ENCODE measurements at places on chromosomes 4 and X. TPM values are rescaled to one million over a fixed set of nuclear protein-coding genes. Genes with fewer than 3 reads are reported as not detected.

The TEC gene
- 2.3 TPM for total RNA-seq

The USP17L13 gene
- total RNA-seq, result not detected

The EMD gene
- total RNA-seq, result 147 TPM

The ARX gene
- 0.39 TPM for total RNA-seq

The GSX2 gene
- total RNA-seq, result not detected

The USP51 gene
- total RNA-seq, result 0.57 TPM

The TSR2 gene
- total RNA-seq, result 51.7 TPM

The ARHGEF38 gene
- not detected for total RNA-seq

The MAGEB4 gene
- not detected for total RNA-seq

The P2RY4 gene
- 0.13 TPM for total RNA-seq

The CT45A8 gene
- total RNA-seq, result not detected

The STAG2 gene
- 38.9 TPM for total RNA-seq

The ATP2B3 gene
- 0.07 TPM for total RNA-seq

The GPR78 gene
- not detected for total RNA-seq

The XAGE1A gene
- total RNA-seq, result not detected

The PABPC4L gene
- total RNA-seq, result 0.03 TPM

The SPANXN3 gene
- total RNA-seq, result not detected

The CFAP299 gene
- not detected for total RNA-seq

The CDS1 gene
- 0.48 TPM for total RNA-seq

The FAM114A1 gene
- 38.5 TPM for total RNA-seq

The C1GALT1C1 gene
- total RNA-seq, result 31.2 TPM

The MAGEC1 gene
- total RNA-seq, result 0.09 TPM

The SMIM43 gene
- total RNA-seq, result 0.49 TPM

The ZNF275 gene
- 4.8 TPM for total RNA-seq

The KLHL15 gene
- 3.4 TPM for total RNA-seq

The AGA gene
- total RNA-seq, result 17.6 TPM

The CD38 gene
- total RNA-seq, result 15.9 TPM

The DCLK2 gene
- 9.9 TPM for total RNA-seq

The HHIP gene
- total RNA-seq, result 0.78 TPM

The TRPC5OS gene
- total RNA-seq, result not detected

The SMIM10 gene
- total RNA-seq, result 0.15 TPM

The ZNF182 gene
- 2.8 TPM for total RNA-seq

The TMSB15A gene
- total RNA-seq, result 0.81 TPM

The TCEAL6 gene
- total RNA-seq, result not detected

The CENPI gene
- total RNA-seq, result 12.8 TPM

The NPNT gene
- 0.29 TPM for total RNA-seq

The NIPAL1 gene
- total RNA-seq, result 0.65 TPM

The ACE2 gene
- not detected for total RNA-seq

The TENT5D gene
- not detected for total RNA-seq

The POLN gene
- 0.70 TPM for total RNA-seq

Data from A549 treated with GW870086 at 1 μM for 4 hours (cell line).